ENCODE measurements at places on chromosomes 3 and 15.
A peak's percentile ranks its signal among the peaks of the same experiment; 100 is the strongest.

- DNase-seq: no peak
Observed at GRCh38 chr3:40908612-40909011, 290.7 kb upstream of the CTNNB1 start.

DNA sequence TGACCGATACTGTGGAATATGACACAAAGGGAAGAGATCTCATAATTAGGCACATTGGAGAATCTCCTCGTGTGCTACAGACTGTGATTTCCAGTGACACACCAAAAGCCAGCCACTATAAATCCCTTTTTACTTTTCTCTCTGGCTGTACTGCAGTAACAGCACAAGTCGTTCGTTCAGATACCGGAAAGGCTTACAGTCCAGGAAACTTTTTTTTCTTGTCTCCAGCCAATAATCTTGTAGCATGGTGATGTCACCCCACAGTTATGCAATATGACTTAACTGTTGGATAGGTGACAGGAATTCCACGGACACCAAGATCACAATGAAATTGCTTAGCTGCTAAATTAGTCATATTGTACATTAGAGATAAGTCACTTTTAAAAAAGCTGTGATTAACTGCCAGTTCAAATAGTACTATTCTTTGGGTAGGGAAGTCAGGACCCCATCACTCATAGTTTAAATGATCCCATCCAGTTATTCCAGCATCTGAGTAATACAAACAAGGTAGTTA, 36.3 kb upstream of the TSC22D2 start:
- DNase-seq: no peak

GRCh38 chr3:188931531-188931930, 240.2 kb upstream of the TPRG1 start:
- peak; percentile 5 for DNase-seq

DNA sequence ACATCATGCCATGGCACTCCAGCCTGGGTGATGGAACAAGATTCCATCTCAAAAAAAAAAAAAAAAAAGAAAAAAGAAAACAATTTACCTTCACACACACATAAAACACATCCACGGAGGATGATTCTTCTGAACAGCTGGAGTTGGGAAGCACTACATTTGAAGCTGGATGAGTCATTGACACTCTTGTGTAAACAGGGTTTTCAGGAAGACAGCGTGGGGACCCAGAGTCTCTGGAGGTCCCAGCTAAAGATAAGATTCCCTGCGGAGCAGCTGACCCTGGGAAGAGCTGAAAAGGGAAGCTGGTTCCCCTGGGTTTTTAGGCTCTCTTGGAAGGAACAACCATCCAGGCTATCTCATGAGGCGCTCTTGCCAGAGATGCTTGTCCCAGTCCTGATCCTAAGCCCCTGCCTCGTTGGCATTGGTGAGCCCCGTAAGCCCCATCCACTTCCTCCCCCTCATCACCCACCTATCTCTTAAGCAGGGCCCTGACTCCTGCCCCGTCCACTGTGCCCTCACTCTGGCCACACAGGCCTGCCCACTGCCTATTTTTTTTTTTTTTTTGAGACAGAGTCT, 32.0 kb upstream of the FURIN start:
- no peak for DNase-seq

- no peak for DNase-seq
Observed at GRCh38 chr15:89462198-89462912, 34.0 kb downstream of the RHCG start.

DNA sequence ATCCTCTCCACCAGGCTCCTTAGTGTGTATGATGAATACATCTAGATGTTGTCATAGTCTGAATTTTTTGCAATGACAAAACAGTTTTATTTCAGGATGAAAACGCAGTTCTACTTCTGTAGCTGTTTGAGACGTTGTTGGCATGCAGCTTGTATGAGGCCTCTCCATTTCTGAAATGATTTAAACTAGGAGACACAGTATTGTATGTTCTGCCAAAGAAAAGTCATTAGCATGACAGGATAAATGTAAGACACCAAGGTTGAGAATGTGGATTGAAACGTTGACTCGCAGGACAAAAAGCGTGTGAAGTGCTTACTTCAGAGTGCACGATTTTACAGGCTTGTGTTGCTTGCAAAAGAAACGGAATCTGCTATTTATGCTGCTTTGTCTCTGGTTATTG, 35.3 kb downstream of the ABHD17C start:
- no peak for DNase-seq

DNA sequence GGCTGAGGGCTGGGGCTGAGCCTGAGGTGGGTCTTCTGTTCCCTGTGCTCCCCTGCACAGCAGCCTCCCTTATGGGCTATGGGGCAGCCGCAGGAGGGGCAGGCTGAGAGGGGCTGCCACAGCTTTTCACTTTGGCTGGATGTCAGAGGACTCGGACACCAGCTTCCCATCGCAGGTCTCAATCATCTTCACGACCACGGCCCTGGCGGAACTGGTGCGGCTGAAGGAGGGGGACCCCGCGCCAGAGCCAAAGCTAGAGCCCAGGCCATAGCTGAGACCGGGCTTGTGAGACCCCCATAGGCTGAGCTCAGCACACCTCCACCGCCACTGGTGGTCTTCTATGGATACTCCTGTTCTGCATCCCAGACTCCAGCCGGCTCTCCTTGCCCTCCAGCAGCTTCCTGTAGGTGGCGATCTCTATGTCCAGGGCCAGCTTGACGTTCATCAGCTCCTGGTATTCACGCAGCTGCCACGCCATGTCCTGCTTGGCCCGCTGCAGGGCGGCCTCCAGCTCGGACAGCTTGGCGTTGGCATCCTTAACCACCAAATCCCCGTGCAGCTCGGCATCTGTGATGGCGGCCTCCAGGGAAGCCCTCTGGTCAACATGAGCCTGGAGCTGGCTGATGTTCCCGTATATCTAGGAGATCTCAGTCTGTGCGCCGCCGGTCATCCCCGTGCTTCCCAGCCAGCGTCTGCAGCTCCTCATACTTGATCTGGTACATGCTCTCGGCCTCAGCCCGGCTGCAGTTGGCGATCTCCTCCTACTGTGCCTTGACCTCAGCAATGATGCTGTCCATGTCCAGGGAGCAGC, 181.7 kb upstream of the SYNPR start:
- no peak for DNase-seq

DNA sequence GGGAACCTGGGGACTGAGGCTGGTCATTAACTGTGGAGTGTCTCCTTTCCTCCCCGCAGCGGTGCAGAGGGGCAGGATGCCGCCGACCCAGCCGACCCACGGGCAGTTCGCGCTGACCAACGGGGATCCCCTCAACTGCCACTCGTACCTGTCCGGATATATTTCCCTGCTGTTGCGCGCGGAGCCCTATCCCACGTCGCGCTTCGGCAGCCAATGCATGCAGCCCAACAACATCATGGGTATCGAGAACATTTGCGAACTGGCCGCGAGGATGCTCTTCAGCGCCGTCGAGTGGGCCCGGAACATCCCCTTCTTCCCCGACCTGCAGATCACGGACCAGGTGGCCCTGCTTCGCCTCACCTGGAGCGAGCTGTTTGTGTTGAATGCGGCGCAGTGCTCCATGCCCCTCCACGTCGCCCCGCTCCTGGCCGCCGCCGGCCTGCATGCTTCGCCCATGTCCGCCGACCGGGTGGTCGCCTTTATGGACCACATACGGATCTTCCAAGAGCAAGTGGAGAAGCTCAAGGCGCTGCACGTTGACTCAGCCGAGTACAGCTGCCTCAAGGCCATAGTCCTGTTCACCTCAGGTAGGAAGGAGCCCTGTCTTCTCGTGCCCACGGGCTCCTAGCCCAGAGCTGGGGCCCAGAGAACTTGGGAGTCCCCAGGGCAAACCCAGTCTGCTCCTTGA, 3.7 kb downstream of the NR2F2 start:
- DNase-seq: no peak
